ENCODE measurements at places on chromosomes 3 and 15.

- DNase-seq = peak; percentile 63
- H3K27me3 ChIP-seq = no peaks in the 10 kb centered on the region
- no peak overlapping the region for H3K4me3 ChIP-seq
- no peaks in the 10 kb centered on the region for H3K36me3 ChIP-seq
- peaks cover 40% of the 10 kb centered on the region for H3K4me1 ChIP-seq
Measured at GRCh38 chr3:119600732-119601131, 3.0 kb downstream of the PLA1A start.

GRCh38 chr15:49154359-49154758 is 1.0 kb downstream of the COPS2 start:
- no peaks in the 10 kb centered on the region for H3K27me3 ChIP-seq
- peaks cover 8% of the 10 kb centered on the region for H3K36me3 ChIP-seq
- DNase-seq = no peak
- H3K4me1 ChIP-seq = peaks cover 48% of the 10 kb centered on the region
- H3K27ac ChIP-seq = peak overlapping the region; percentile 98

DNA sequence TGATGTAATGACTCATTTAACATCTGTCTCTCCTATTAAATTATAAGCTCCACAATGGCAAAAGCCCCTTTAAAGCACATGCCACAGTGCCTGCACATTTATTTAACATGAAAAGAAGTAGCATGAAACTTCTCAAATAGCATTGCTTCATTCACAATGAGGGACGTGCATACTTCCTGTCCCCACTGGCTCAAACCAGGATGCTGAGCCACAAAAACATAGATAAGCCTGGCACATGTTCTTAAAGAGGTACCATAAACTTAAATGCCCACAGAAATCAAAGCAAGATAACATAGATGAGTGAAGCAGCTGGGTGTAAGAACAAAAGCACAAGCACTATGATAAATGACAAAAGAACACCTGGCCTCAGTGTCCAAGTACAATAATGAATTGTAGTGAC is 3.8 kb downstream of the TP53BP1 start:
- peak overlapping the region; percentile 60 for H3K27ac ChIP-seq
- H3K4me1 ChIP-seq = peaks cover 31% of the 10 kb centered on the region
- peak; percentile 49 for DNase-seq
- no peaks in the 10 kb centered on the region for H3K27me3 ChIP-seq
- H3K36me3 ChIP-seq = peaks cover 15% of the 10 kb centered on the region

DNA sequence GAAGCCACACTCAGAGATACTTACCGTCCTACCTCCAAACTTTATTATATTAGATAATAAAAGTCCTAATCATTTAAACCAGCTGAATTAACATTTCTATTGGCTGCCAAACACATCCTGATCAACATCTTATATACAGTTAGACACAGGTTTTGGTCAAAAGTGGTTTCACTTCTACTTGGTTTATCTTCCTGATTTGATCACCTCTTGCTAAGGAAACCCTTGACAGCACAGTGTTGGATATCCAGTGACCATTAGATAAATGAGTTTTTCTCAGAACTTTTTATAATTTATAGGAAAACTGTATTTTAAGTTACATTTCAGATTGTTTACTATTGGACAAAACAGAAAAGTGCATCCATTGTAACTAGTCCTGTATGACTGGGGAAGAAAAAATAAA is 198.4 kb upstream of the NR2F2 start:
- no peak for DNase-seq
- no peaks in the 10 kb centered on the region for H3K36me3 ChIP-seq
- H3K4me3 ChIP-seq = no peak overlapping the region

DNA sequence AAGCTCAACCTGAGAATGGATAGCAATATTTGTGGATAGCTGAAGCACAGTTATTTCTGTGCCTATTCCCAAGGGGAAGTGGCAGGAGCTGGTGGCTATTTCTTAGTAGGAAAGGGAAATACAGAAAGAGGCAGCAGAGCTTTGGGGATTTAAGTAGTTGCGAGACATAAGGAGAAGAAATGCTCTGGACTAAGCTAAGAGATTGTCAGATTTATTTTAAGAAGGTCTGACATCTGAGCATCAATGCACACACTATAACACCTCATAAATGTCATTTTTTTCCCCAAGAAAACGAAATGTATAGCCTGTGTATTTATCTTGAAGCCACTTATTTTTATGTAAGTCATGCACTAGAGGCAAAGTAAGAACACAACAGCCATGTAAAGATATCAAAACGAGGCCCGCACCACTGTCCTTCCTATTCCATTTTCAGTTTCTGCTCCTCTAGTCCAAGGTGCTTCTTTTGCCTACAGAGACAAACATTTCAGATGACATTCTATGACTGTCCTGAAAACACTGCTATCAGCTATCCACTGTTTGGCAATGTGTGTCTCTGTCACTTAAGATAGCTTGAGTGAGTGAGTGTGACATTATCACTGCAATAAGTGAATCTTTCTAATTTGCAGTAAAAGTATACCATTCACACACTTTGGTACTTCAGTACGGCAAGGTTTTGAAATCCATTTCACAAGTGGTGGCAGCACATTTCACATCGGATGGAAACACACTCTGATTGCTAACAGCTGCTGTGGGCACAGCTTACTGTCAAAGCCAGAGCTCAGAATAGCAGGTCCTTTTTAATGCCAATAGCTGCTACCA is 62.7 kb upstream of the ICE2 start:
- H3K4me1 ChIP-seq = peaks cover 91% of the 10 kb centered on the region
- DNase-seq = no peak

- peak; percentile 73 for DNase-seq
- peak overlapping the region; percentile 70 for H3K27ac ChIP-seq
Measured at GRCh38 chr15:68783226-68784058, 37.3 kb downstream of the ANP32A start.

GRCh38 chr3:37779289-37780152 is 82.2 kb upstream of the CTDSPL start:
- no peak for DNase-seq
- no peaks in the 10 kb centered on the region for H3K36me3 ChIP-seq
- H3K4me1 ChIP-seq = peaks cover 3% of the 10 kb centered on the region
- H3K27ac ChIP-seq = no peak overlapping the region
- H3K4me3 ChIP-seq = no peak overlapping the region

- H3K27me3 ChIP-seq = no peaks in the 10 kb centered on the region
- no peak overlapping the region for H3K4me3 ChIP-seq
- H3K4me1 ChIP-seq = no peaks in the 10 kb centered on the region
- H3K36me3 ChIP-seq = no peaks in the 10 kb centered on the region
- DNase-seq = no peak
Measured at GRCh38 chr3:49882166-49882565, 12.5 kb upstream of the CAMKV start.

All from activated CD8-positive, alpha-beta memory T cell treated with anti-CD3 and anti-CD28 coated beads, Interleukin-2, amount 10 ng/mL, durations not matched to agents 7 days and 5 days (primary cell).